Naive B cell (primary cell): ENCODE measurements at places on chromosomes 4 and X.
A peak's percentile ranks its signal among the peaks of the same experiment; 100 is the strongest.

GRCh38 chr4:165331823-165332222 is 4.4 kb downstream of the MSMO1 start:
- no peak for DNase-seq

DNA sequence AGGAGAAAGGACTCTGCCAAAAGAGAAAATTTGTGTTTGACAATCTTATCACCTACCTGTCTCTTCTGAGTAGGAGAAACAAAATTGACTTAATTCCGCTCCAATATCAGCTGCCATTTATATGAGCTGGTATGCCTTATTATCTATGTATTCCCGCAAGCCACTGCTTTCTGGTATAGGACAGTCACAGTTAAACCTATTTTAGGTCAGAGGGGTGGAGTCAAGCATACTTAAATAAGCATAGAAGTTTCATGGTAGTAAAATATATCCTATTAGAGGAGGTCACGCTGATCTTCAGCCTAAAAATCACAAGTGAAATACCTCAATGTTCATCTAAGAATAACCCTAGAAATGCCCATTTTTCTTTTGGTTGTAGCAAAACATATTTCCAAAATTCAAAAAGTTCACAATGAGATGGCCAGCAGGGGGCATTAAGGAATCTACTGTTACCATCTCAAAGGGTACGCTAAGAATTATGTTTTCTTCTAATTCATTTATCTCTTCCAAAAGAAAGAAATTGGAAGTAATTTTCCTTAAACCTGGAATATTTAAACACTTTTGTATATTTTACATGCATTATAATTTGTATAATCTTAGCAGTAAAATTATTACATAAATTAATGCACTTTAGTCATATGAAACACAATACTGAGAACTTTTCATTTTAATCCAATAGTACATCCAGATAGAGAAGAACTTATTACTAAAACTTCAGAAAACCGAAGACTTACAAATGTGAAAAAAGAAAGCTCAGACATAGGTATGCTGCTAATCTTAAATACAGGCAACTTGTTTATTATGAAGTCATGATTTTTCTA is 10.5 kb downstream of the PPAT start:
- peak; percentile 37 for DNase-seq

GRCh38 chr4:177681902-177682301 is 239.7 kb upstream of the AGA start:
- no peak for DNase-seq

GRCh38 chrX:137652086-137652485 is 86.2 kb downstream of the ZIC3 start:
- no peak for DNase-seq

DNA sequence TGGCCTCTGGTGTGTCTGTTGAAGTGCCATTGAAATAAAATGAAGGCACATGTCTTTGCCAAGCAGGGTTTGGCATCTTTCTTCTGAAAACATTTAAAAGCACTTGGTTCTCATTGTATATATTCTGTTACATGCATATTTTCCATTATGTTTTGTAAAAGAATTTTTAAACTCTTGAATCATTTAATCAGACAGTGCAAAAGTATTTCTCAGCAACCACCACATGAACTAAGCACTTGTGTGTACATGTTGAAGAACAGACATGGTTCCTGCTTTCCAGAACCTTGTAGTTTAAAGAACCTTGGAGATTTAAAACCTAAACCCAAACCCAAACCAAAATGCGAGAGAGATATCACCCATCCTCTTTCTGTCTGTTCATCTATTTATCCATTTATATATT is 220.3 kb upstream of the GIMD1 start:
- no peak for DNase-seq

- DNase-seq, result no peak
These were observed 3.3 kb upstream of the GPRASP2 start for GRCh38 chrX:102708900-102709299.

GRCh38 chr4:108794136-108794535 is 31.3 kb upstream of the ETNPPL start:
- DNase-seq, result no peak

GRCh38 chr4:98816386-98816785 is 112.5 kb downstream of the EIF4E start:
- no peak for DNase-seq

DNA sequence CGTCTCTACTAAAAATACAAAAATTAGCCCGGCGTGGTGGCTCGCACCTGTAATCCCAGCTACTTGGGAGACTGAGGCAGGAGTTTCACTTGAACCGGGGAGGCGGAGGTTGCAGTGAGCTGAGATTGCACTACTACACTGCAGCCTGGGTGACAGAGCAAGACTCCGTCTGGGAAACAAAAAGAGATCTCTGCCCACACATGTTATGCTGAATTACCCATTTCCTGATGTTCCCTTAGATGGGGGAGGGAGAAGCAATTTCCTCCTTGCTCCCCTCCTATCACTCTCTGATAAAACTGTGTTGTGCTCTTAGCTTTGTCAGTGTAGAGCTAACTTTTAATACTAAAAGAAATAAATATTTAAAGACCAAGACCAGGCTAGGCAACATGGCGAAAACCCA is 102.5 kb downstream of the LARP7 start:
- no peak for DNase-seq

- no peak for DNase-seq
These were observed 102.6 kb downstream of the FHDC1 start for GRCh38 chr4:153038623-153039311.

GRCh38 chr4:12472087-12472486 is 1012.1 kb downstream of the RAB28 start:
- DNase-seq, result no peak

DNA sequence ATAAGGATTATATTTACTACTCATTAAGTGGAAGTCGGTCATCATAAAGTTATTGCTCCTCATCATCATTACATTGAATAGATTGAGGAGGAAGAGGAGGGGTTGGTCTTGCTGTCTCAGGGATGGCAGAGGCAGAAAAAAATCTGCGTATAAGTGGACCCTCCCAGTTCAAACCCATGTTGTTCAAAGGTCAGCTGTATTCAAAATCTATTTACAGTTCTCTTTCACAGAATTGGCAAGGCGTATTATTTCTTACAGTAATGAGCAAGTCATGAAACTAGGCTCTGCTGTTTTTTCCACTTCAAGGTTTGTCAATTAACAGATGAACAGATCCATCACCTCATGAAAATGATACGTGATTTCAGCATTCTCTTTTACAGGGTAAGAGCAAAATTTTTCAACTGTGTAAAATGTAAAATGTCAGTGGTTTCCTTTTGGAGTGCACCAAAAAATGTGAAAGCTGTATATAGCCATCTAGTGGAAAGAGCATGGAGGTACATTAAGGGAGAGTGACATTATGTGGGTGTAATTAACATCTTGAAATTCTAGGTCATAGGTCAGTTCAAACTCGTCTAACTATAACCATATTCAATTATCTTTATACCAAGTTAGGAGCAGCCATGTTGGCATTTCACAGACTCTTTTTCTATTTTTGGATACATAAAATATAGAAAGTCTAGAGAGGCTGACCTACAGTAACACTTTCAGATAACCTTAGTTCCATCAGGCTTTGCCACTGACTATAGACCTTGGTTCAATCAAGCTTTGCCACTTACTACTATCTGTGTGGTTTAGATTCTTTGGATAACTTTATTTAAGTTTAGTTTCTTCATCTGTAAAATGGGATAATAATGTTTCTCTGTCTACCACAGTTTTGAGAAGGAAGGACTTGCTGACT is 30.1 kb downstream of the NEIL3 start:
- DNase-seq, result no peak

GRCh38 chr4:140044337-140044902 is 109.6 kb downstream of the MAML3 start:
- no peak for DNase-seq

DNA sequence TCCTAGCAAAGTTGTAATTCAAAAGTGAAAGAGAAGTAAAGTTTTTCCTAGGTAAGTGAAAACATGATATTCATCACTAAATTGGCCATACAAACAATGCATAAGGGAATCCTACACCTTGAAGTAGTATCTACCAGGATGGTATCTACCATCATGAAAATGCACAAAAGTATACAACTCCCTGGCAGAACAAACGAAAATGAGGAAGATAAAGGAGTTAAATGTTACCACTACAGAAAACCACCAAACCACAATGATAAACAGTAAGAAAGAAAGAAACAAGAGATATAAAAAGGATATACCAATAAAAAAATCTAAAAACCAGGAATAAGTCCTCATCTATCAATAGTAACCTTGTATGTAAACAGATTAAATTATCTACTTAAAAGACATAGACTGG is 26.9 kb downstream of the GK2 start:
- DNase-seq, result no peak

GRCh38 chrX:125262836-125263235 is 56.8 kb upstream of the TEX13C start:
- no peak for DNase-seq

- no peak for DNase-seq
These were observed 21.9 kb downstream of the LEF1 start for GRCh38 chr4:108146819-108147218.

GRCh38 chrX:38941675-38942074 is 140.4 kb downstream of the MID1IP1 start:
- no peak for DNase-seq

- no peak for DNase-seq
These were observed 217.0 kb downstream of the SOWAHB start for GRCh38 chr4:76680952-76681351.
